Frontal cortex (tissue), 4 donors: ENCODE measurements at places on chromosomes 11 and 22.

DNA sequence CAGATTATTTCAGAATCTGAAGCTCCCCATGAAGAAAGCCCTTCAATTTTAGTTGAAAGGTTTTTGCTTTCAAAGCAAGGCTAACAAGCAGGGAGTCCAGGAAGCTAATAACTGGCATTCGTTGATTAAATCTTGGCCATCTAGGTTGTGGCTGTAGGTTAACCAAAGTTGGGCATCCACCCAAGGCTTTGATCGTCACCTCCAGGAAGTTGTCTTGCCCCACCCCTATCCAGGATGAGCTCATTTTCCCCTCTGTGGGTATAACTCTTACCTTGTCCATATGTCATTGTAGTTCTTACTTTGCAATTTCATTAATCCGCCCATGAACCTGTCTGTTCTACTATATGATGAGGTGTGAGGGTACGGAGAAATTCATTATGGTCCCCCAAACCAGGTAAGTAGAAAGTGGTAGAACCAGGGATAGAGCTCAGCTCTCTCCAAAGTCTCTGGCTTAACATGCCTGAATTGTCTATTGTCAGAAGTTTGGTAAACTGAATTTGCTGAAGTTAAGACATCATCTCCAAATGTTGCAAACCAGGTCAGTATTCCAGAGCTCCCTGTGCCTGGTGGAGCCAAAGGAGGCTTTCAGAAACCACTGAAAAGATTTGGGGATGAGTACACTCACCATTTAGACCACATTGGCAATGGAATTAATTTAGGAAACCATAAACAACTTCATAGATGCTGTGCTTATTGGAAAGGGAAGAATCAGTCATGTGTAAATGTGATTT, 97.1 kb downstream of the CD44 start:
- no peak for DNase-seq

- no peak for DNase-seq
Measured at GRCh38 chr11:129048911-129049310, 106.2 kb upstream of the TP53AIP1 start.

DNA sequence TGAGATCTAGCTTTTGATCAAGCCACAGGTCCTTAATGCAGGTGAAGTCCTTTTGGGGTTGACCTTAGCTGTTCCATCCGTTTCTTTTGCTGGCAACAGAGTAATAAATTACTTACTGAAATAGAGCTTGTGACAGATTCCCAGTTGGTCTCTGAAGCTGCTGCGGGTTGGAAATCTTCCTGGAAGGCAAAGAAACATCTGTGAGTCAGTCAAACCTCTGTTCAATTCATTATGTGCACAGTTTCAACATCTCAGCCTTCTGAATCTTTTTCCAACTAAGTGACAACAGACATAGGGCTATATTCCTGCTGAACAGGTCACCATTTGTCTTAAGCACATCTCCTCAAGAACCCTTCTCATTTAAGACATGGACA, 88.9 kb upstream of the DDI1 start:
- no peak for DNase-seq

GRCh38 chr22:40328546-40329456, 17.5 kb upstream of the ADSL start:
- DNase-seq, result no peak

DNA sequence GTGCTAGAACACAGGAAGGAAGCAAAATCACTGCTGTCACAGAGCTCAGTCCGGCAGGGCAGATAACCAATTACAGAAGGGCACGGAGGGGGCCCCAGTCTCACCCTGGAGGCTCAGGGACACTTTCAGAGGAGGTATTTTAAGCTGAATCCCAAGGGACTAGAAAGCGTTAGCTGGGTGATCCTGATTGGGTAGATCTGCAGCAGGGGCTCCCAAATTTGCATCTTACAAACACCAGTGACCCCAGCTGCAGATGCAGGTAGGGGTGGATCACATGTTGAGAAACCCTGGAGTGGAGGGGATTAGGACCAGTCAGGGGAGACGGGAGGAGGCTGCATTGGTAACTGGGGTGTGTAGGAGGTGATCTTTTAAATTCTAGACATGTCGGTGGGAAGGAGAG, 91.4 kb downstream of the CSNK2A3 start:
- no peak for DNase-seq

GRCh38 chr11:117843666-117844484, 19.3 kb upstream of the FXYD2 start:
- peak; percentile 57 for DNase-seq

DNA sequence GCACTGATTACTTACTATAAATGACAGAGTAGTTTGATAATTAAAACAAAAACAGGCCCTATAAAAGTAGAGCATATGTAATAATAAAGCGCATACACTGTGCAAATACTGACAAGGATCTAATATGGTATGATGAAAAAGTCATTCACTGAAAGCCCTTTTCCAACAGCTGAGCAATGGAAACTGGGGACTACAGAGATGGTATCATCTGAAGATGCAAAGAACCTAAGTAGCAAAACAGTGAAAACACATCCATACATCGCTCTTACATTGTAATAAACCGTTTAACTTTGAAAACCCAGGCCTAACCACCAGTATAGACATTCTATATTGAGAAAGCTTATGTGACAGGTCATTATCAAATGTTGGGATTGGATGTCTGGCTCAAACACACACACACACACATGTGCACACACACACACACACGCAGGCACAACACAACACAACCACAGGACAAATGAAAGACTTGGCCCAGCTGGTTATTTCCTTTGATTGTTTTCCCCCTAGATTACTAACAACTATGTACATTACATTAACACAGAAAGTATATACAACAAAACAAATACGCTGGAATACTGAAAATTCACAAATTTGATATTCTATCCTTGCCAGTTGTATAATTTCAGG, 119.5 kb downstream of the APOL5 start:
- no peak for DNase-seq

DNA sequence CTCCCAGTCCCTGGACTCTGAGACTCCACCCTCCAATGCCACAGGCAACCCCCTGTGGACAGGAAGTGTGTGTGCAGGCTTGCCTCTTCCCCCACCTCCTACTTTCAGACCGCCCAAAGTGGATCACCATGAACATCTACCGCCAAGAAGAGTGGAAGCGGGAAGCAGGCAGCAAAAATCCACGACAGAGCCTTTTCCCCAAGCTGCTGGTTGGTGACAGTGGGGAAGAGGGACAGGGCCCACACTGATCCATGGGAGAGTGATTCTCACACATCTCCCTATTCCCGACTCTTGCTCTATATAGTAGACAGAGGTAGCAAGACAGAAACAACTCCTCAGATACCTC, 53.4 kb upstream of the SPATA19 start:
- DNase-seq, result no peak

DNA sequence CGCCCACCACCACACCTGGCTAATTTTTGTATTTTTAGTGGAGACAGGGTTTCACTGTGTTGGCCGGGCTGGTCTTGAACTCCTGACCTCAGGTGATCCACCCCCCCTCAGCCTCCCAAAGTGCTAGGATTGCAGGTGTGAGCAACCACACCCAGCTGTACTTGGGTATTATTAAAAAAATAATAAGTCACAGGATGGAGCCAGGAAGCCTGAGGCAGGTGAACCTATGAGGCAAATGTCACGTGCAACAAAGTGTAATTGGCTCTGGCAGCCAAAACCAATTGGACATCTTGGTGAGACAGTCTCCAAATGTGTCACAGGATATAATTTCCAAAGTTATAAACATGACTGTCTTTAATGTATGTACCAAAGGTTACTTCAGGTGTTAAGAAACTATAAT, 24.0 kb upstream of the MALAT1 start:
- no peak for DNase-seq

DNA sequence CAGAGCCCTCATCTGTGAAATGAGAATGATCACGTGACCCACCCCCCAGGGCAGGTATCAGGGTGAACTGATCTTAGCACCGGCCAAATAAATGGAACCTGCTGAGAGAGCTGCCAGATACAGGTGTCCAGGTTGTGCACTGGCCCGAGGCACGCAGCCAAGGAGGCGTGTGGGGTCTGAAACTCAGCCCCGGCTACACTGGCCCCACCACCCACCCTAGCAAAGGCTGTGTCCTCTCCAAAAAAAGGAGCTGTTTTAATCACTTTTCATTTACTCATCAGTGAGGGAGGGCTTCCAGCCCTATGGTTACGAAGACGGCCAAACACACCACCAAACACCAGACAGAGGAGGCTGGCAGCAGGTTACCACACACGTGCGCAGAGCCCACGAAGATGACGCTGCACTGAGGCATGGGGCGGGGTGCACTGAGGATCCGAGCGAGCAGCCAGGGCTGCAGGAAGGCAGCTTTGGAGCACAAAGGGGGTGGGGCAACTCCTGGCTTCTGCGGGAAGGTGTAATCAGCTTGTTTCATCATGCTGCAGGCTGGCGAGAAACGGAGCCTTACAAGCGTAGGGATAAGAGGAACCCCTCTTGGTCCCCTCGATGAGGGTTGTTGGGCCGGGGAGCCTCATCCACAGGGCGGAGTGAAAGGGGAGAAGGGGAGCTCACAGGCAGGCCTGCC, 19.5 kb upstream of the SLC22A12 start:
- no peak for DNase-seq

DNA sequence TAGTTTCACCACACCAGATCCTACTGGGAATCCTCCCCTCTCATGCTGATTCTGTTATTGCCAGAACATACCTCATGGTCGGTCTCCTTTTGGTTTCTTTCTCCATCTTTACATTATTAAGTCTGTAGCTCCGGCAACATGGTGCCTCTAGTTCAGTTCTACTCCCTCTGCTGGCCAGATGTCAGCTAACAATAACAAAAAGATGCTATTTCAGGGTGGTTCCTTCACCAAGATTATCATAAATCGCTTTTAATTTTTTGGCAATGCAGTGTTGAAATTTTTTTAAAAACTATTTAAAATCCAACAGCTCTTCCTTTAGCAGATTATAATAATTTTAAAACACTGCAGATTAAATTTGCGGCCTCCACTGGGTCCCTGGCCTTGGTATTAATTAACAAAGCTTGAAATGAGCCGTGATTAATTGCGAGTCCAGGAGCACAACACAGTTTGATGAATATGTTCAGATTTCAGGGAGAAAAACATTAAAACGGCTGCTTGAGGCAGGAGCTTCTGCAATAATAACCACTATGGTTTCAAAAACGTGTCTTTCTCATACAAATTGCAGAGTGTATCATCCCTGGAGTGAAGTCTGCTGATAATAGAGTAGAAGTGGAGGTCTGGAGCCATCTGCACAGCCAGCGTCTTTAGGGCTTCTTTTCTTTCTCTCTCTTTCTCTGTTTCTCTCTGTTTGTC, 492.9 kb upstream of the KIRREL3 start:
- DNase-seq, result no peak

DNA sequence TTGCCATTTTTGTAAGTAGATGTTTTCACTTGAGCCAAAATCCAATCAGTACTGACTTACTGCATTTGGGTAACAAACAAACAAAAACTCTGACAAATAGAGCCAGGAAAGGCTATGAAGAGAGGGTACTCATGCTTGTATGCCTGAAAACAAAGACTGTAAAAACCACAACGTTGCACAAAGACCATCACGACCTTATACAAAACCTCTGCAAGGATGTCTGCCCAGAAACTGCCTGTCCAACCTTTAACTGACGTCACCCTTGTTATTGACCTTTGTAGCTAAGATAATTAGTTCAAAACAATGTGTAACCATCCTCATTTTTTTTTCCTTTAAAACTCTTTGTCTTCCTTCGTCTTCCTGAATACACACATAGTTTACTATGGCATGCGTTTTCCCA, 804 bp upstream of the CREBZF start:
- peak; percentile 14 for DNase-seq

- DNase-seq, result no peak
Measured at GRCh38 chr11:71499125-71499524, 27.9 kb upstream of the KRTAP5-7 start.

- no peak for DNase-seq
Measured at GRCh38 chr11:79007771-79008402, 432.9 kb downstream of the TENM4 start.

DNA sequence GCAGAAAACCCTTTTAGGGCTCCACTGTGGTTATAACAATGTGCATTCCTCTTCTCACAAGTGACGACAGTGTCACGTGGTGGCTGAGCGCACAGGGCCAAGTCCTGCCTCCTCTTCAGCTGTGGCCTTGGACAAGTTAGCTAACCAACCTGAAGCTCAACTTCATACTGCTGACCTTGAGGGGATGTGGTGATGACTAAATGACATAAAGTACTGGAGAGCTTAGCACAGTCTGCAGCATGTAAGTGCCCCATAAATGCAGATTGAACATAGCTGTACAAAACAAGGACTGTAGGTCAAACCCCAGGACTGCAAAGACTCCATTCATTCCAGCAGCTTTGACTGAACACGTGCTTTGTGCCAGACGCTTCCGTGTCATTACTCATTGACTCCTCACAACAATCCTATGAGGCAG, 20.1 kb upstream of the MRGPRX2 start:
- no peak for DNase-seq

GRCh38 chr11:123299721-123300120, 104.7 kb upstream of the CLMP start:
- DNase-seq, result no peak

DNA sequence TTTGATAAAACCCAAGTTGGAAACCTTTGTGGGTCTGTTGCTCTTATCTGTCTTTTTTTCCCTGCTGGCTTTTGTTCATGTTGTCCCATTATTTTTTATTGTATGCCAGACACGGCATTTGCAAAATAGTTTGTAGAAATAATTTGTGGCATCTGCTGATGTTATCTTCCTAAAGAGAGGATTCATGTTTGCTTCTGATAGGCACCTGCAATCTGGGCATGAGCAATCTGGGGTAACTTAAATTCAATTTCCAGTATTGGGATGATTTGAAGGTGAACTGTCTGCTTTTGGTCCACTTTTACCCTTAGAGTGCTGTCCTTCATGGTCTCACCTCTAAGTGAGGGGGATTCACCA, 126.9 kb downstream of the CEP164 start:
- no peak for DNase-seq

GRCh38 chr11:8691601-8692000, 9.0 kb downstream of the RPL27A start:
- DNase-seq, result no peak

GRCh38 chr11:62479631-62480201, 60.9 kb downstream of the SCGB1A1 start:
- no peak for DNase-seq

DNA sequence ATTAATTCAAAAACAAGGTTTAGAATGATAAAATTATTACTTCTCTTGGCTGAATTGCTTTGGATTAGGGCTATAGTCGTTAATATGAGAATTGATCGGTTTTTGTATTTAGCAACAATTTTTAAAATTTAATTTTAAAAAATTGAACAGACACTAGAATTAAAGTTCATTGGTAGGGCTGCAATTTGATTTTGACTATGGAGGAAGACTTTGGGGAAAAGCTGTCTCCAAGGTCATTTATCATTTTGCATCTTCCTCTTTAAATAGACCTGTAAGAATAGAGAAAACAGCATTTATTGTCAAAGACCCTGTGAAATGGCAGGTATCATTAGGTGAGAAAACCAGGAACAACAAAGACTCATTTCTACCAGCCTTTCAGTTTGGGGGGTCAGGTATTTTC, at the start of gene OR4S2:
TSS of gene OR4S2 (plus strand) at position 301 of the 400 bp plus-strand sequence. CDS start 2,577 bp downstream, outside the sequence.
- no peak for DNase-seq

- no peak for DNase-seq
Measured at GRCh38 chr22:24723111-24723510, 51.4 kb downstream of the PIWIL3 start.

GRCh38 chr11:64098318-64098831, 62.6 kb downstream of the FLRT1 start:
- DNase-seq, result no peak
